ENCODE measurements at places on chromosomes 12 and 14.

- DNase-seq: no peak
Observed at GRCh38 chr12:117111821-117112595, 12.8 kb upstream of the TESC start.

- no peak for DNase-seq
Observed at GRCh38 chr14:22601996-22602395, 3.9 kb downstream of the ABHD4 start.

- DNase-seq: no peak
Observed at GRCh38 chr12:125203145-125203765, 138.0 kb downstream of the AACS start.

DNA sequence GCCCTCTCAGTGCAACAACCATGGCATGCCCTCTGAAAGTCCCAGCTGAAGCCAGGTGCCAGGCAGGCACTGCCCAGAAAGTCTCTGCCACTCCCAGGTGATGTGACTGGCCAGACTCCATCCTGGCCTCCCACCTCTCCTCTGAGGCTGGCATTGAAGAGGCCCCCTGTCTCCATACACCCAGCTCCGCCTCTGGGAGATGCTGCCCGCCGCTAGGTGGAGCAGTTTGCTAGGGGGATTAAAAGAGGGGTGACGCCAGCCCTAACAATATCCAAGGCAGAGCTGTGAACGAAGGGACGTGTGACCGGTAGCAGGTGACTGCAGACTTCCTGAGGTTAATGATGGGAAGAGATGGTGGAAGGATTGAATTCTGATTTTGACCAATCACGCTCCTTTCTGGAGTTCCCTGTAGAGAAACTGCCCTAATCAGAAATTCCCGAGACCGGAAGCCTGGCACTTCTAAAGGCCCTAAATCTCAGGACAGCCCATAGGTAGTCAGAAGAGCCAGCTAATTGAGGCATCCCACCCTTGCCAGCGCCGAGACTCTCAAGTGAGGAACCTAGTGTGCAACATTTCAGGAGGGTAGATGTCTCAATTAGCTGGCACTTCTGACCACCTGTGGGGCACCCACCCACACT, 8.3 kb upstream of the PLEK2 start:
- peak; percentile 68 for DNase-seq

DNA sequence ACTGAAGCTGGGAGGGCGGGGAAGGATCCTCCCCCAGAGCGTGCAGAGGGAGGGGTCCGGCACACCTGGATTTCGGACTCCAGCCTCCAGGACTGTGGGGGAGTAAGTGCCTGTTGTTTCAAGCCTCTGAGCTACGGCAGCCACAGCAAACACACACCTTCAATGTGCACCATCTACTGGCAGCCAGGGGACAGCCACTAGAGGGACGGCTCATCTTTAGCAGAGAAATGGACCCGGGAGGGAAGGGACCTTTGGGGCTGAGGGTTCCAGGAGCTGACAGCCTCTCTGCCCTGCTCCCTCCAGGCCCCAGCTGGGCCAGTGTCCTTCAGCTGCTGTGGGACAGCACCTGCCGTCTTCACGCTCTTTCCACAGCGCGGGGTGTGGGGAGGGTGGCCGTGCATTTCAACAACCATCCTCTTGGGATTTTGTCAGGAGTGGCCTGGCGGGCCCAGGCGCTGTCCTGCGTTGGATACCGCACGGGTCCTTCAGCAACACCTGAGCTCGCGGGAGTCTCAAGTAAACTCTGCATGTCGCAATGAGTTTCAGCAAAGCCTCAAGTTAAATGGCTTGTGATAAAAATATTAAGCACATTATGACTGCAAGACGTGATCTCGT, 209.2 kb upstream of the C14orf180 start:
- DNase-seq: peak; percentile 74

- no peak for DNase-seq
Observed at GRCh38 chr12:6929466-6930452, 2.0 kb downstream of the ATN1 start.

DNA sequence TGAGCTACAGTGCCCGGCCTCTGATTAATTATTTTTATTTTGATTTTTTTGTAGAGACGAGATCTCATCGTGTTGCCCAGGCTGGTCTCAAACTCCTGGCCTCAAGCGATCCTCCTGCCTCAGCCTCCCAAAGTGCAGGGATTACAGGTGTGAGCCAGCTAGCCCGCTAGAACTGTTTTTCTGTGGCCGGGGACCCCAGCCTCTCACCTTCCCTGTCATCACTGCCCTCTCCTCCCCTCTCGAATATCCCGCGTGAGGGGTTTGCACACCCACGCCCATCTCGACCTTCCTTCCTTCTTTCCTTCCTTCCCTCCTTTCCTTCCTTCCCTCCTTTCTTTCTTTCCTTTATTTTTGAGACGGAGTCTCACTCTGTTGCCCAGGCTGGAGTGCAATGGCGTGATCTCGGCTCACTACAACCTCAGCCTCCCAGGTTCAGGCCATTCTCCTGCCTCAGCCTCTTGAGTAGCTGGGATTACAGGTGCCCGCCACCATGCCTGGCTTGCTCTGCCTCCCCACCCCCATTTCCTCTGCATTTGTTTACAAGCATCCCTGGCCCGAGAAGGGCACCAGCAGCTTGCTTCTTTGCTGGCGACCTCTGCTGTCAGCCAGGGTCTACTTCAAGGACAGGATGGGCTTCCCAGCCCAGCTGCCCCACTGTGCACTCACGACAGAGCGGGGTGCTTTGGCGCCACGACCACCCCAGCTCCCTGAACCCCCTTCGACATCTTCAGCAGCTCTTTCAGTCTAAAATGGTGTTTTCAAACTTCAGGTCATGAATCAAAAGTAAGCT, 4.3 kb upstream of the TRAF3 start:
- DNase-seq: peak; percentile 55

DNA sequence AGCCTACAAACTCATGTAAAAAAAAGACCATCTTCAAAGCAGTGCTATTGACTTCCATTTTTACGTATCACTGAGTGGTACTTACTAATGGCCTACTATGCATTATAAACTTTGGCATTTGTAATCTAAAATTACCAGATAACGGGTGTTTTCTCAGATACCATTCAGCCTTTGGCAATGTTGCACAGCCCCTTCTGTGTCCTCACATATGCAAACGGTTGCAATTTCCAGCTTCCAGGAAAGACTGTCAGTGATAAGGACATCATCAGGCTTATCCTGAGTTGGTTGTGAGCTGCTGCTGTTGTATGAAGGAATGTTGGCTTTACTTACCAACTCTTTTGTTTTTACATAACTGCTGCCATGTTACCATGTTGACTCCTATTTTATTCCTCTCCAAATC, 1.6 kb upstream of the SLC6A13 start:
- DNase-seq: no peak

GRCh38 chr12:57368349-57369095, 62.3 kb downstream of the R3HDM2 start:
- DNase-seq: no peak

DNA sequence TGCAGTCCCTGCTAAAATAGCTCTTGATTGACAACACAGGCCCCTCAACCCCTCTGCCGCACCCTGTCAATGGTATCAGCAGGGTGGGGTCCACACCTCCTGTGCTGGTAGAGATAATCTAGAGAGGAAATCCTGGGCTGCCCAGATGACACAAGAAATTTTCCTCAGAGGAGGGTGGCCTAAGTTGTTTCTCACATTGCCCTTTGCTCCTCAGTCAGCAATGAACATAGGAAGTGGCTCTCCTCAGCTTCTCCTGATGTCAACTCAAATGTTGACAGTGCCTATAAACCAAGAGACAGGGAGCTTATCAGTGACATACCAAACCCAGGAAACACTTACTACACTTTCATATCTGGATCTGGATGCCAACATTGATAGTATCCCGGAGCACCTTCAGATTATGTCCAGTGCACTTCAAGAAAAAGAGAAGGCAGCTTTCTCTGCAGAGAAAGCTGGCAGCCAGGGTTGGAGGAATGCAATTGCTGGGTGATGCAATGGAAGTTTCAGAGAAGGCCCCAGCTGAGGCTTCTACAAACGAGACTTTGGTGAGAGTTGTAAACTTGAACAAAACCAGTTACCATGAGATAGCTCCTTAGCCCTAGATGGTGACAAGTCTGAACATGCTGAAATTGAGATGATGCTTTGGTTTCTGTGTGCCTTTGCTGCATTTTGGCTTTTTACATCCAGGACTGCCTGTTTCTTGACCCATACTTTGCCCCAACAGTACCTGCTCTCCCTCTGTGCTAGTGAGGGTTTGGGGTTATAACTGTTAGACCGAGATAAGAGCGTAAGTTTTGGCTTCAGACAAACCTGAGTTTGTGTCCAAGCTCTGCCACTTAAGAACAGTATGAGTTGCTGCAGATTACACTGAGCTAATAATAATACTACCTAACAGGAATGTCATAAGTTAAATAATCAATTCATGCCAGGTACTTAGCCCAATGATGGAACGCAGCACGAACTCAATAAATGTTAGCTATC, 183.5 kb downstream of the NUAK1 start:
- no peak for DNase-seq

GRCh38 chr12:68815232-68815927, 7.4 kb downstream of the MDM2 start:
- DNase-seq: no peak

- DNase-seq: no peak
Observed at GRCh38 chr12:47672068-47672467, 33.8 kb downstream of the RPAP3 start.

GRCh38 chr12:96400631-96401075, 414 bp upstream of the CDK17 start:
- no peak for DNase-seq

DNA sequence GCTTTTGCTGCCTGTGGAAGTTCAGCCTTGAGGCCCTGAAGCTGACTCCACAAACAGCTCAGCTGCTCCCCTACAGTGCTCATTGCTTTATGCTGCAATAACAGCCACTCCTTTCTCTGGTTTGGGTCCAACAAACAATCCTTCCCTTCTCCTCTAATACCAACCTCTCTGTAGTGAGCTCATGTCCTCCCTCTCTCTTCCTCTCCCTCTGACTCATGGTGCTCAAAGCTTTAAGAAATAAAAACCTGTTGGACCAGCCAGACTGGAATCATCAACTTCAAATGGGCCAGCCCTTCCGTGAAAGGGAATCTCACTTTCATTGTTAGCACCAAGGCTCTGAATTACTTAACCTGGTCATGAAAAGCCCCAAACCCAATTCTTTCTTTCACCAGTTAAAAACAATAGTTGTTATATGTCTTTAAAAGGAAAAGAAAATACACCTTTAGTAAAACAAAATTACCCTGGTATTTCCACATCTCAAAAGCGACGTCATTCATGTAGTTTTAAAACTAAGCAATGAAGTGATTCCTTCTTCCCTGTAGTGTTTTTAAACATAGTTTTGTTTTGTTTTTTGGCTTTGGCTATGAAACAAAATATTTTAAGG, 126.4 kb downstream of the DUSP6 start:
- no peak for DNase-seq

DNA sequence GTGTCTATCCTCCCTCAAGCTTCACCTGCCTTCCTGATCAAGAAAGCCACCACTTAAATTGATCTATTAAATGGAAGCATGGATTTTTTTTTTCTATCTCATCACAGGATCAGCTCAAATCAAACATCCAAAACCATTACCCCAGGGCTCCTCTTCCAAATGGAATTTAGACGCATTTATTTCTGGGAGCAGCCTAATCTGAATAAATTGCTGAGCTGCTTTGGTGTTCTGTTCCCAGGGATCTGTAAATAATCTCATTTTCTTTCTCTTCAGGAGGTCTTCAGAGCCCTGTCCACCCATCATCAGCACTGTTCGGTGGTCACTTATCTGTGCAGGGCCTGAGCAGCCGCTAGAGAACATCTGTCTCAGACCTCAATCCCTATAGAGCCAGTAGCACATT, 695.4 kb upstream of the TMEM132C start:
- DNase-seq: no peak

GRCh38 chr12:71201136-71201679, 43.4 kb upstream of the TSPAN8 start:
- DNase-seq: no peak

DNA sequence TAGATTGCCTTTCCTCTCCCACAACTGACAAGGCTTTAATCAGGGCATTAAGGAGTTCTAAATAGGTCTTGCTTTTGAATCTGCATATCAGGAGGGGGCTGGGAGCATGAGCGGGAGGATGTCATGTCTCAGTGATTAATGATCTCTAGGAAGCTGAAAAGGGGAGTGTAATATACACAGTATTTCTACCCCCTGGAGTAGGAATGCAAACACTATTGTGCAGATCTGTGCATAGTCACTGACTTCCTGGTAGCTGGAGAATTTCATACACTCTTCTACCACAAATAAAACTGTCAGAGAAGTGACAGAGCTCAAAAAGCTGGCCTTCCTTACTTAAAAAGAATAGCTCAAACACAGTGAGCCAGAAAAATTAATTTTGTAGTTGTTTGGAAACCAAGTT, 65.8 kb downstream of the RIC8B start:
- no peak for DNase-seq

GRCh38 chr14:75081660-75082229, 12.3 kb downstream of the ZC2HC1C start:
- no peak for DNase-seq

DNA sequence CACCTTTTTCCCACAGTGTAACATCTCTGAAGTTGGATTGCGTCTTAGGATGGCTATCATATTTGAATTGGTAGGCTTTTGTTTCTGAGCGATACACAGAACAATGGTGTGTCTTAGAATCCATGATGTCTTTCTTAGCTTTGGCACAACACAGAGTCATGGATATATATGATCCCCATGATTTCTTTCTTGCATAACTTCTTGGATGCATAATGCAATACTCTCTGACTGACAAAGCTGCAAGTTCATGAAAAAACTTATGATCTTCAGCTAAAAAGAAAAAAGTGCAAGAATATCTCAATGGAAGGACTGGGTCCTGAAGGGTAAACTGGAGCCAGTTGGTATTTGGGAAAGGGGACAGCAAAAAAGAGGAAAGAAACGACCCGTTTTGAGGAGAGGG, 48.1 kb downstream of the VWF start:
- no peak for DNase-seq

All from WERI-Rb-1 (cell line).